NCI-H2171 treated with DMSO at 0.1 percent for 48 hours (cell line): ENCODE measurements at places on chromosomes 7 and 10.

- no peak for DNase-seq
Measured at GRCh38 chr7:55488804-55489340, 83.4 kb downstream of the VOPP1 start.

DNA sequence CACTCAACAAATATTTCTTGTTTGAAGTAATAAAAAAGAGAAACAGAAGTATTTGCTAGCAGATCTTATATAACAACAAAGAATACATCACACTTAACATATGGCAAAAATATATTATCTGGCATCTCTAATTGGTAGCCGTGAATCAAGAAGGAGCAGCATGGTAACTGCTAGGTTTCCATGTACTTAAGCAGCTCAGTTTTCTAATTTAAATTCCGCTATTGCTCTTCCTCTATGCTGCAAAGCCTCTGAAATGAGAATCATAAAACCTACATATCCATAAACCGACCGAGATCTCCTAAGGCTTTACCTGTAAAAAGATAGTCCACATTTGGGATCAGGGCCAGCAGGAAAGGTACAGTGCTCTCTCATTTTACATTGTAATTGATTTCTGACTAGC lies 76.6 kb upstream of the PTPRZ1 start:
- DNase-seq: no peak

GRCh38 chr10:32315424-32315823 lies 31.5 kb downstream of the EPC1 start:
- no peak for DNase-seq

DNA sequence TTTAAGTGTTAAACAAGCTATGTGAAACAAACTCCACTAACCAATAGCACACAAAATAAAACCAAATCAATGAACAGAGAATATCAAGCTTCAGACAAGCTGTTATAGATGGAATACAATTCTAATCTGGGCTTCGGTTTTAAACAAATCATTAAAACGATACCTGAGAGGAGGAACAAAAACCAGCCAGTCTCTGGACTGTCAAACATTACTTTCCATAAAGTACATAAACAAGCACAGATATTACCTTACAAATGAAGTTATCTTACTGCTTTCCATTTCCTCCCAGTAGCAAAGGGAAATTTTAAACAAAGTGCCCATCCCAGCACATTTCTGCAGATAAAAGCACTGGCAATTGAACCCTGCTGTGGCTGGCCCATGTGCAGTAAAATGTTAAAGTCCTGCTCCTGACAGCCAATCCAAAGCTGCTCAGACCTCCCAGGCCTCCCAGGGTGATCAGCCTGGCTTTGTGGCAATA lies 128.0 kb downstream of the NRCAM start:
- DNase-seq: no peak

DNA sequence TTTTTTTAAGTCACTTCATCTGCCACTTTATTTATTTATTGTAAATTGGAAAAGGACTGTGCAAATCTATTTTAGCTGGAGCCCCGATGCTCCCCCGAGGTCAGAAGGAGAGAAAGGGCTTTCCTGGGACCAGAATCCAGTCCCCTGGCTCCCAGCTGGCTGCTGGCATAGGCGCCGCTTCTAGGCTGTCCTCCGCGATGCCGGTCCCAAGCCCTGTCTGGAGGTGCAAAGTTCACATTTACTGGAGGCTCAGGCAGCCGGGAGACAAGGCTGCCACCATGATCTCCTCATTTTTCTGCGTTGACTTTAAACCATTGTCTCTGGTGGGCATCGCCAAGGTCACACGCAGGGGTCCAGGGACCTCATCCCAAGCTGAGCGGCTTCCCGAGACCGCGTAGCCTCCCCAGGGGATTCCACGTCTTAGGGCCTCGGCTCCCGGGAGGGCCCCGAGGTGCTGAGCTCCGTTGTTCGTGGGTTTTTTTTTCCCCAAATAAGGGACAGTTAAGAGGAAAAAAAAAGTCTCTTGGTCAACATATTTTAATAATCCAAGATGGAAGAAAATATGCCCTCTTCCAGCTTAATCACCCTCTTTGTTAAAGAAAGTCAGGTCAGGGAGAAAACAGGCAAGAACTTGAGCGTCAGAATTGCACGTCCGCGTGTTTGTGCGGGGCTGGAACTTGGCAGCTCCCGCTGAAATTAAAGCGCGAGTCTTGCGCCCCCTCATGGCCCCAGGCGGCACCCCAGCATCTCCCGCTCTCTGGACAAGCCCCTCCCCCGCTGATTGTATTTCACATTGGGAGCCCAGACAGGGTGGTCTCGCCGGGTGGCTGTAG lies 11.9 kb downstream of the RGR start:
- DNase-seq: no peak

- DNase-seq: no peak
Measured at GRCh38 chr7:41206267-41206666, 496.6 kb downstream of the INHBA start.

GRCh38 chr10:32957341-32958084 lies 517 bp downstream of the ITGB1 start:
- no peak for DNase-seq

DNA sequence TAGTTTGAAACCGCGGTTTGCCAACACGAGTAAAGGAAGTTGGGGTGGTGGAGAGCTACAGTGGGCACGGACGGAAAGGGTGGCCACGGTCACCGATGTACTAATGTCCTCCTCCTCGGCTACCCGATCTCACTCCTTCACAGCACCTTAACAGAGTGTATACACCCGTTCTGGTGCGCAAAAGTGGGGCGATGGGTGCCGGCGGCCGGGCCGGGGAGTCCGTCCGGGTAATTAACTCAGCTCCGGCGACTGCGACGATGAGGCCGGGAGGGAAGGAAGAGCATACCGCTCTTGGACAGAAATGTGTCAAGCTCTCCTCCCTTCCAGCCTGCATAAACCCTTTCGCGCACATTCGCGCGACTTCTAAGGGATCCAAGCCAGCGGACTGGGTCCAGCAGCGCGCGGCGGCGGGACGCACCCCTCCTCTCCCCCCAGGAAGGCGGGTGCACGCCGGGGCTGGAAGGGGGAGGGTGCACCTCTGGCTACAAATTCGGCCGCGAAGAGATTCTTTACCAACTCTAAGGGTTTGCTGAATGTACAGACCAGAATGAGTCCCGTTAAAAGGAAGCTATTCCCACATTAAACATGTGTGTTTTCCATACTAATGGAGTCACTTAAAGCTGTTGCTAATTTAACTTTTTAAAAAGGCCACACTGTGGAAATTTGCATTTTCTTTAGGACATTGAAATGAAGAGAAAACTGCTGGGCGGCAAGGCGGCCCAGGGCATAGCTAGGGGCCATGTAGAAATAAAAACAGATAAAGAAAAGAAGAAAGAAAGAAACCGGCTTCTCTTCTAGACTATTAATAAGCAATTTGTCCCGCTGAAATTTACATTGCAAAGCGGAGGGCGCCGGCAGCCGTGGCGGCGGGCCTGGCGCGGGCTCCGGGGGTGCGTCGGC lies 6.6 kb upstream of the EBF3 start:
- DNase-seq: no peak

- DNase-seq: no peak
Measured at GRCh38 chr7:80488851-80489370, 23.0 kb downstream of the GNAT3 start.

DNA sequence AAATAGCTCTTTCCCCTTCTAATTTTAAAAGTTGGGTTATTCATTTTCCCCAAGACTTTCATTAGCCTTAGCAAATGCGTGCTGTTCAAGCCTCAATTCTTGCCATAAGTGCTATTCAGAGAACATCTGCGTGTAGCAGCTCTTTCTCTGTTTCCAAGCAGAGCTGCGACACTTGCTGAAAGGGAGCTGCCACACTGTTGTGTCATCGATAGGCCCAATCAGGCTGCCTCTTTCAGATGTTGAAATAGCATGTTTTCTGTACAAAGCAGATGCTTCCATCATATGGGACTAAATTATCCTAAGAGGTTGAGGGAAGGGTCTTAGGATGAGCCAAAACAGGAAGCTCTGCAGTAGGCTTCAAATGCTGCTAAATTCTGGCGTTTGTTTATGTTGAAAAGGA lies 220.9 kb upstream of the CDC14C start:
- no peak for DNase-seq

DNA sequence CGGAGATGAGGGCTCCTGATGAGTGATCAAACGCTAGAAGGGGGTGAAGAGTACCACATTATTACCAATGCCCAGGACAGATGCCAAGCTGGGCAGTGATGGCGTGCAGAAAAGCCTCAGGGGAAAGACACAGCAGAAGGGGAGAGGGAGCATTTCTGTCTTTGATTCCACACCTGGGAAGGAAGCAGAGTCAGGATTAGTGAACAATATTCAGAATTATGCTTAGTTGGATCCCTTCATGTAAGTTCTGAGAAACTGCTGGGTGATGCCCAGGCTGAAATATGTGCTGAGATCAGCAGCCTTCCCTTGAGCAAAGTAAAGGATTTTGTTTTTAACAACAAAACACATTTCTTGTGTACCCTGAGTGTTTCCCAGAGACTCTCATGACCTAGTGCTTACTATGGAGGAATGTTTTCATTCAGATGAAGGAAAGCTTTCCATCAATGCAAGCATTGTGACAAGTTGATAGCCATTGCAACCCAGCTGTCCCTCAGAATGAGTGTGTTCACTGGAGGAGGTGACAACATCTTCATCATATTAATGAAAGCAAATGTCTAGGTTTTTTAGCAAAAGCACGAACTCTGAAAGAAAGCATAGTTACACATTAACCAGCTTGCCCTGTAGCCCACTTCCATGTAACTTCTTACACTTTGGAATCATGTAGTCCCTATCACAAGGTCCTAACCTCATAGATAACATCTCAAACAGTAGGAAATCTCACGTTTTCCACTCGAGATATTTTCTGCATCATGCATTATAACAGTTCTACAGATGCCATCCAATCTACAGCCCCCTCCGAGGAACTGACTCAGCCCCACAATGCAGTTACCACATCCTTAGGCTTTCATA lies 23.8 kb upstream of the AKR1C1 start:
- no peak for DNase-seq

DNA sequence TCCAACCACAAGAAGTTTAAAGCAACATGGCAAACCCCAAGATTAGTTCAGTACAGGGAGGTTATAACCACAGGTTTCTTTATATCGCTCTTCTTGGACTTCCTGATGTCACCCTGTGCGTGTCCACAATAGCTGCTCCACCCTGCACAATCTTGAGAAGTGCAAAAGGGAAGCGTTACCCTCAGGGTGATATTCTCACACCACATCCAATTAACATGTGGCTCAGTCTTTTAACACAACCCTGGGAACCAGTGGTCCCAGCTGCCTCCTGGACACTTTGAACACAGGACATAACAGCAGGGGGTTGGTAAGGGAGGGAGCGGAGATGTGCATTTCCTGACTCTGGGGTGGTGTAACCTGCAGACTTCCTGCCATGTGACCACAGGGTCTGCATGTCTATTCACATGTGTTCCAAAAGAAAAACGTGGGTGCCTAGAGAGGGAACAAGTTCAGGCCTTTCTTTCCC lies 64.6 kb downstream of the GSAP start:
- no peak for DNase-seq

- no peak for DNase-seq
Measured at GRCh38 chr10:69628891-69629290, 1.2 kb upstream of the FAM241B start.

- DNase-seq: no peak
Measured at GRCh38 chr7:28517606-28518005, 105.3 kb downstream of the CREB5 start.

DNA sequence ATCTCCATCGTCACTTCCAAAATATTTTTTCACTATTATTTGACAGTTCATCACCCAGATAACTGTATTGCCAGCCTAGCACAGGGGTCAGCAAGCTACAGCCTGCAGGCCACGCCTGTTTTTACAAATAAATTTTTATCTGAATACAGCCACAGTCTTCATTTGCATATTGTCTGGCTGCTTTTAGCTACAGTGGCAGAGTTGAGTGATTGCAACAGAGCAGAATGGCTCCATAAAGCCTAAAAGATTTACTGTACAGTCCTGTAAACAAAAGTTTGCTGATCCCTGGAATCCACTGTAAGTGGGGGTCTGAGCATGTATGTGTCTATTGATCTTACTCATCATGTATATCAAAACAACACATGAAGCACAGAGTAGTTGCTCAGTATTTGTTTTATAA lies 45.9 kb upstream of the GNAI1 start:
- no peak for DNase-seq

- DNase-seq: no peak
Measured at GRCh38 chr10:129448539-129448938, 18.5 kb upstream of the MGMT start.

GRCh38 chr10:113093188-113094113 lies 143.4 kb downstream of the TCF7L2 start:
- DNase-seq: no peak
